Suprapubic skin (tissue), 4 donors: ENCODE measurements at places on chromosomes 16 and 17. TPM values are rescaled to one million over a fixed set of nuclear protein-coding genes. Genes with fewer than 3 reads are reported as not detected.

The CISD3 gene
- 9.1 TPM for total RNA-seq

The GUCY2D gene
- not detected for total RNA-seq

The CLDN7 gene
- total RNA-seq = 8.0 TPM

The MYH8 gene
- not detected for total RNA-seq

The SYCE1L gene
- 2.3 TPM for total RNA-seq

The ORC6 gene
- total RNA-seq = 1.9 TPM

The KRTAP3-1 gene
- total RNA-seq = 15.5 TPM

The C16orf86 gene
- 2.1 TPM for total RNA-seq

The VMO1 gene
- total RNA-seq = 1.5 TPM

The DBNDD1 gene
- total RNA-seq = 7.5 TPM

The MKS1 gene
- total RNA-seq = 25.1 TPM

The CCL13 gene
- not detected for total RNA-seq

The CALB2 gene
- 7.7 TPM for total RNA-seq

The SBK1 gene
- 2.7 TPM for total RNA-seq

The DNAI2 gene
- not detected for total RNA-seq

The KRT9 gene
- total RNA-seq = 0.83 TPM

The PRRT2 gene
- total RNA-seq = 1.1 TPM

The TMEM114 gene
- total RNA-seq = not detected

The B4GALNT2 gene
- 0.68 TPM for total RNA-seq

The CDH5 gene
- 18.9 TPM for total RNA-seq

The NFAT5 gene
- 89.1 TPM for total RNA-seq

The CRHR1 gene
- total RNA-seq = 0.89 TPM

The ITGAX gene
- not detected for total RNA-seq

The CMTM1 gene
- total RNA-seq = 1.6 TPM

The ABCA9 gene
- 2.1 TPM for total RNA-seq

The ARL6IP1 gene
- total RNA-seq = 165 TPM

The WWOX gene
- total RNA-seq = 29.6 TPM

The SPNS3 gene
- not detected for total RNA-seq

The HS3ST3B1 gene
- total RNA-seq = 21.2 TPM

The PRM3 gene
- total RNA-seq = not detected

The KRT36 gene
- total RNA-seq = 1.2 TPM

The PLEKHG4 gene
- 13.8 TPM for total RNA-seq

The CCT6B gene
- 1.5 TPM for total RNA-seq

The SCGB1C2 gene
- total RNA-seq = not detected

The CLEC19A gene
- not detected for total RNA-seq

The UMOD gene
- total RNA-seq = not detected

The UNC13D gene
- total RNA-seq = 9.1 TPM

The MMP28 gene
- 76.4 TPM for total RNA-seq

The PHOSPHO1 gene
- not detected for total RNA-seq

The GFAP gene
- 0.72 TPM for total RNA-seq

The TEKT5 gene
- 0.64 TPM for total RNA-seq

The TNFRSF12A gene
- total RNA-seq = 2.3 TPM

The GRAP gene
- total RNA-seq = 1.1 TPM

The PDF gene
- 12.2 TPM for total RNA-seq

The TTYH2 gene
- total RNA-seq = 12.0 TPM

The ACAP1 gene
- total RNA-seq = 12.4 TPM

The ZG16 gene
- total RNA-seq = 0.89 TPM

The TBC1D3C gene
- not detected for total RNA-seq

The ARHGDIG gene
- not detected for total RNA-seq

The TNFRSF13B gene
- total RNA-seq = 3.8 TPM

The CARD14 gene
- 39.2 TPM for total RNA-seq

The NUFIP2 gene
- 31.0 TPM for total RNA-seq

The ZFP1 gene
- 8.7 TPM for total RNA-seq

The SLC5A2 gene
- not detected for total RNA-seq

The COX6A2 gene
- not detected for total RNA-seq

The SMTNL2 gene
- total RNA-seq = 1.3 TPM

The HSPB9 gene
- not detected for total RNA-seq
